Erythroblast (primary cell): ENCODE measurements at places on chromosomes 12 and 14.

DNA sequence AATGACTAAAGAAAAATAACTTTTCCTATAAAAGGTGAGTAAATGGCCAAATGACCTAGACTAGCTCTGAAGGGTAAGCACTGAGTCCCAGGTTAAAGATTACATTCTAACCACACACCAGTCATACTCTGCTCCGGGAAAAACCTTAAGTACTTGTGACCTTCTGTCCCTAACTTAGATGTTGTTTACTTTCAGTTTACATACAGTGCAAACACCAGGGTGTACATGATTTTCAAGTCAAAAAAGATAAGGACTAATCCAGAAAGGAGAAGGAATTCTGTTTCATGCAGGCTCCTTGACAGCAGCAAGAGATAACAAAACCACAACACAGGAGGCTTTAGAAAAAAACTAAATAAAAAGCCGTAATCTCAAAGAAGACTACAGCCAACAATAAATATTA lies 174.2 kb downstream of the PPM1H start:
- peak; percentile 29 for DNase-seq

- no peak for DNase-seq
These were observed 75.0 kb downstream of the ACADS start for GRCh38 chr12:120800665-120801064.

DNA sequence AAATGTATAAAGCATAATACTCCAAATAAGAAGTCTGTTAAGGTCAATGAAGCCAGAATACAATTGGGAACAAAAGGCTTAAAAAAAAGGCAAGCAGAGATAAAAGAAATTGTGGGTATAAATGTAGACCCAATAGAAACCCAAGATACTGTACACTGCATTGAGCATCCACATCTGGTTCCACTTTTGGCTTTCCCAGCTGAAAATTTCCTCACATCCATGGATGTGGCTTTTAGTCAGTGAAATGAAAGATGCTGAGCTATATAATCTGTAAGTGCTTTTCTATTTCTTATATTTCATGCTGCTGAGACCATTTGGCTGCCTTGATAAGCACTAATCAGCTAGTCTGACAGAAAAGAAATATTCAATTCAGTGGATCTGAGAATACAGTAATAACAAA lies 83.5 kb downstream of the PTPRR start:
- no peak for DNase-seq

GRCh38 chr14:77542421-77543239 lies 44.0 kb upstream of the ISM2 start:
- DNase-seq, result no peak

DNA sequence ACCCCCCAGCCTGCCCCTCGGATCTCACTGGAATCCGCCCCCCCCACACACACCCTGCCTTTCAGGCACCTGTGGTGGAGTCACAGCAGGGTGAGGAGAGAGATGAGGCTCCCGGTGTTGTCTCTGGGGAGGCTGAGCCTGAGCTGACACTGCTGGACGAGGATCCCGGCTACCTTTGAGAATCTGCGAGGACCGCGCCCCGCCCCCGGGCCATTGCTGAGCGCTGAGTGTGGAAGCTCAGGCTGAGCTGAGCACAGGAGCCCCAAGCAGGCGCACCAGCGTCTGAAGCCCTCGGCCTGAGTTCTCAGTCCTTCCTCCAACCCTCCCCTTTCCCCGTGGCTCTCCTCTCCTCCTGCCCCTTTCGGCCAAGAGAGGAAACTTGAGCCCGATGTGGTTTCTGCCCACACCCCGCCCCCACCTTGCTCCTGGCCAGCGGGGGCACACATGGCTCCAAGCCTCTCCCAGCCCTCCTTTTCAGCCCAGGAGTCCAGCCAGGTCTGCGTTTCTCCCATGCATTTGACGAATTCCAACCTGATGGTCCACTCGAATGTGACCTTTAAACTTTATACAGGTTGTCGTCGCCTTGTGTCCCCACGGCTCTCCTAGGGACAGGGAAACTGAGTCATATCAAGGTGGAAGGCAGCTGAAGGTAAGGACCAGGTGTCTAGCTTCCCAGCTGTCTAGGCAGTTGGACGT lies at the start of gene NFE2:
TSS of gene NFE2 (minus strand) at position 284 of the 696 bp plus-strand sequence. CDS start 5,767 bp downstream, outside the sequence.
- DNase-seq, result peak; percentile 90

DNA sequence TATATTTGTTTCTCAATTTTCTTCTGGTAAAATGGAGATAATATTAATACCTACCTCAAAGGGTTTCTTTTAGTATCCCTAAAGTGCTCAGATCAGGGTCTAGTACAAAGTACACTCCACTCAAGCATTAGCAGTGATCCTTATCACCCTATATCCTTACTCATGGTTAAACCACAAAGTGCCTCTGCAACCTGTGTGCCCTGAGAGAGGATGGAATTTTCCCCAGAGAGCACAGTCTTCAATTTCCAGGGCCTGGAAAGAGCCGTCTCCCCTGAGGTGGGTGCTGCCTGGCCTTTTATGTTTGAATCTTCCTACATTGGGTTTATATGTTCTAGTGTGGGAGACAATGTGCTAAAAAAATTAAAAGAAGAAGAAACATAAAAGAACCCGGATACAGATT lies 183.1 kb upstream of the FBXO33 start:
- no peak for DNase-seq

GRCh38 chr14:72709916-72710611 lies 183.8 kb downstream of the DPF3 start:
- no peak for DNase-seq

DNA sequence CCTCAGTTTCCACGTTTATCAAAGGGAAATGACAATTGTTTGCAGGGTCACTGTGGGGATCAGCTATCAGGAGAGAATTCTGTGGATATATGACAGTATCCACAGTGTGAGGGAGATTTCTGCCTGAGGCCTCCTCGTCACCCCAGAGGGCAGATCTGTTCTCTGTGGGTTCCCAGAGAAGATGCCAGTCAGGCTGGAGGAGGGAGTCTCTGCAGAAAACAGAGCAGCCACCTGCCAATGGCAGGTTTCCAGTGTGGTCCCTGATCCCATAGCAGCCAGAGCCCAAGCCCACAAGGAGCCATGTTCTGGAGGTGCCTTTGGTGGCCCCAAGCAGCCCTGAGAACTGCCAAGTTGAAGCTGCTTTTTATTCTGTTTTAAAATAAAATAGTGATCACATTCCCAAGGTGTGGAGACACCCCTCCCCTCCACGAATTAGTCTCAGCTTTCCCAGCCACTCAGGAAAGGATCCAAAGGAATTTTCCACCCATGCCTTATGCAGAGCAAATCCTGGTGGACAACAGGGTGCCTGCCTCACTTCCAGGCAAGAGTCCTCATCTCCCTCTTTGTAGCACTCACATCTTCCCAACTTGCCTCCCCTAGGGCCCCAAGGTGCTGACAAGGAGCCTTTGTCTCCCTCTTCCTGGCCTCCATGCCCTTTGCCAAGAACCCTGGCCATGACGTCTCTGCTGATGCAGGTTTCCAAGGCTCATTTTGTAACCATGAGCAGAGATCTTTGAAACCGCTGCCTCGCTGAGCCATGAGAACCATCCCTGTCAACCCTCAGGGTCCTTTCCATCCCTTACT lies 20.4 kb downstream of the CMKLR1 start:
- no peak for DNase-seq

- no peak for DNase-seq
These were observed 1.9 kb downstream of the FBRSL1 start for GRCh38 chr12:132491761-132492378.

- DNase-seq, result peak; percentile 36
These were observed 14.9 kb downstream of the SLC38A2 start for GRCh38 chr12:46357438-46358324.

DNA sequence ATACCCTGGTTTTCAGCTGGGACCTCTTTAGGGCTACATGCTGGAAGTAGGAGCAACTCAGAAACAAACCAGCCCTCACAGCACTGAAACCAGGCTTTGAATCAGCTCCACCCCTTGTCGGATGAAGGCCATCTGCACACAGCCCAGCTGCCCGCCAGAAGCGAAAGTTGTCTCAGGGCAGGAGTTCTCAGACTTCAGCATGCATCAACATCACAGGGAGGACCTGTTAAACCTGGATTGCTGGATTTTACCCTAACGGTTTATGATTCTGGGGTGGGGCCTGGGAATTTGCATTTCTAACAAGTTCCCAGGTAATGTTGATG lies 10.9 kb downstream of the SYNDIG1L start:
- DNase-seq, result no peak

DNA sequence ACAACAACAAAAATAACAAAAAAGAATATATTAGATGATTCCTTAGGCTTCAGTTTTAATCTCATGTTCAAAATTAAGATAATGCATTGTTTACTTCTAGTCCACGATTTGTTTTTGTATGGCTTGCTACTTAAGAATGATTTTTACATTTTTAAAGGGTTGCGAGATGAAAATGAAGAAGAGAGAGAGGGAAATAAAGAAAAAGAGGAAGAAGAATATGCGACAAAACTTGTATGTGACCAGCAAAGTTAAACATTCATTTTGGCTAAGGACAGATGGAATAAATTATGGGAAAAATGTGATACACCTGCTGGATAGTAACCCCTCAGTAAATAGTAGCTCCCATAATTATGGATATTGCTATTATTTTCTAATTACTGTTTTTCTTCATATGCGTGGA lies 1.2 kb upstream of the GIT2 start:
- DNase-seq, result no peak

- no peak for DNase-seq
These were observed 161.7 kb upstream of the RMST start for GRCh38 chr12:97300891-97301290.

GRCh38 chr12:115155665-115156645 lies 472.0 kb upstream of the TBX3 start:
- no peak for DNase-seq

GRCh38 chr12:117760990-117761389 lies 207.8 kb downstream of the KSR2 start:
- DNase-seq, result no peak

DNA sequence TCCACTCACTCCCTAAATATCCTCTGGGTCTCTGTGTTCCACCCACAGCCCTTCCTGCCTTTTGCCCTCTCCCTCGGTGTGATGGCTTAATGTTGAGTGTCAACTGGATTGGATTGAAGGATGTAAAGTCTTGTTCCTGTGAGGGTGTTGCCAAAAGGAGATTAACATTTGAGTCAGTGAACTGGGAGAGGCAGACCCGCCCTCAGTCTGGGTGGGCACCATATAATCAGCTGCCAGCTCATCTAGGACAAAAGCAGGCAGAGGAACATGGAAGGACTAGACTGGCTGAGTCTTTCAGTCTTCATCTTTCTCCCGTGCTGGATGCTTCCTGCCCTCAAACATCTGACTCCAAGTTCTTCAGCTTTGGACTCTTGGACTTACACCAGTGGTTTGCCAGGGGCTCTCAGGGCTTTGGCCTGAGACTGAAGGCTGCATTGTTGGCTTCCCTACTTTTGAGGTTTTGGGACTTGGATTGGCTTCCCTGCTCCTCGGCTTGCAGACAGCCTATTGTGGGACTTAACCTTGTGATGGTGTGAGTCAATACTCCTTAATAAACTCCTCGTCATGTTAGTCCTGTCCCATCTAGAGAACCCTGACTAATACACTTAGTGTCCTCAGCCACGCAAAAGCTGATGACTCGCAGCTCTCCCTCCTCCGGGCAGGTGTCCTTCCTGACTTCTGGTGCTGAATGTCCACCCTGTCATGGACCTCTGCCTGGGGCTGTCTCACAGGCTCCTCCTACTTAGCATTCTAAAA lies 5.9 kb downstream of the DGLUCY start:
- peak; percentile 36 for DNase-seq
